Frontal cortex (tissue), 4 donors: ENCODE measurements at places on chromosomes 11 and 22.

DNA sequence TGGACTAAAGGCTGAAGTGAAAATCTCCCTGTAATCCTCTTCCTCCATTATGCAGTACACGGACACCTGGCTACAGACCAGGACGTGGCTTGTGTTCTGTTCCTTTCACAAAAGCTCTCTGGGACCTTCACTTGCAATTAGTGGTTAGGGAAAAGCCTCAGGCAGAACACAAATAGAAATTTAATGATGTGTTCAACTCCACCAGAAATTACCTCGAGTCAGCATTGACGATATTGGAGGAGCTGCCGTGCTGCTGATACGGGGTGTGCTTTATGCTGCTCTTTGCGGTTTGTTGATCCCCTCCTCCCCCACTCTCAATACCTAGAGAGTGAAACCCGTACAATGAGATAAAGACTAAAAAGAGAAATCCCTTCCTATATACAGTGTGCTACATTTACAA, 48.9 kb downstream of the POLD3 start:
- no peak for DNase-seq

GRCh38 chr11:119181677-119182412, 3.4 kb upstream of the NHERF4 start:
- no peak for DNase-seq

DNA sequence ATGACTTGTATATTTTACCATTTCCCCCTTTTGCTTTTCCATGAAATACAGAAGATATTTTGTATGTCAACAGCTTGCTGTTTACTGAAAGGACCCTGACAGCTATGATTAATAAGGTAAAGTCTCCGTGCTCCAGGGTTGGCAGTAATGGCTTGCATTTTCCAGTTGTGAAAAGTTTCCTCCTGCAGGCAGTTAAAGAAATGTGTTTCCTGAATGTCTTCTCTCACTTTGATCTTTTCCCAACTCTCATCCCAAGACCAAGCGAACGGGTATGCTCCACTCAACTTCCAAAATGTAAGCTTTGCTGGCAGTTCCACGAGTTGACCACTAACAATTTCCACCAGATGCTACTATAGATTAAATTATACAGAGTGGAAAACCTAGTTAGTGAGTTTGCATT, 8.9 kb downstream of the FIBIN start:
- DNase-seq, result no peak

GRCh38 chr22:22922954-22923319, 35.3 kb downstream of the IGLL5 start:
- DNase-seq, result no peak

- DNase-seq, result no peak
Observed at GRCh38 chr11:1733716-1734640, 16.4 kb downstream of the IFITM10 start.

GRCh38 chr22:37343863-37344734, 61.8 kb downstream of the CYTH4 start:
- no peak for DNase-seq

GRCh38 chr11:23897453-23898286, 599.2 kb upstream of the LUZP2 start:
- no peak for DNase-seq

DNA sequence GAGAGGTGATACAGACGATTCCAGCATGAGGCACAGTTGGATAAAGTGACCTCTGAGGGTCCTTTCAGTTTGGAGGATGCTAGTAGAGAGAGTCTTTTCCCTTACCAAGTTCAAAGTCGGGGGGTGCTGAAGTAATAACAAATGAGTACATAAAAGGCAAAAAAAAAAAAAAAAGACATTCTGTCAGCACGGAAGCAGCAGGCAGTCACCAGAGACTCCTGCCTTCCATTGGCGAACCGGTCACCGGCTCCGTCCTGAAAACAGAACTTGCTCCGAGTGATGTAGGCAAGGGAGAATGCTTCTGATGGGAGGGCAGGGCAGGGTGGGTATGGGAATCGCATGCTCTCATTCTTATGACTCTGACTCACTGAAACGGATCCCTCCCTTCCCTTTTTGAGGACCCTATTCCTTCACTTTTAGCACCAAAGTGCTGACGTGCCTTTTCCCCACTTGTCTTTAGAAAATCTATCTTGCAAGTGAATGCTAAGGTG, 65.9 kb downstream of the PRR5L start:
- DNase-seq, result no peak

DNA sequence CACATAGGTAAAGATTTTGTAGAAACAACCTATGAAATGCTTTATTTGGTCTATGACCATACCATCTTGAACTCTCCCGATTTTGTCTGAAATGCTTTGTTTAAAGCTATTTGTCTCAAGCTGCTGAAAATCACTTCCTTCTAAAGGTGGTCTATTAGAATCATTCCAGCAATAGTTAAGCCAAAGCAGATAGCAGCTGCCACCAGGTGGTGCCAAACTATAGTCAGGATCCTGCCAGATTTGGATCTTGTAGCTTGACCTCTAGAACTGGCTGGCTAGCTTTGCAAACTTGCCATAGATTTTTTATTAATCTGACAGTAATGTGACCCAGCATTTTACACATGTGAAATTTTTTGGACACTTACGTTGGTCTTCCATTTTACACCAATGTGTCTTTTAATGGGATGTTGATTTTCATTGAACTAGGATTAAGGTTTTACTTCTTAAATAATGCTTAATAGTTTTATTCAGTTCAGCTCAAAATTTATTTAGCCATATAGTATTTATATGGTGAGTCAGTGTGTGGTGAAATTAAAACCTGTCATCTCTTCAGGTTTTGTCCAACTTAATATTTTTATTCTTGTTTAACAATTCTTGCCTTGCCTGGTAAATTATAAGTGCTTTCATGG, 19.7 kb downstream of the CTR9 start:
- DNase-seq, result no peak

DNA sequence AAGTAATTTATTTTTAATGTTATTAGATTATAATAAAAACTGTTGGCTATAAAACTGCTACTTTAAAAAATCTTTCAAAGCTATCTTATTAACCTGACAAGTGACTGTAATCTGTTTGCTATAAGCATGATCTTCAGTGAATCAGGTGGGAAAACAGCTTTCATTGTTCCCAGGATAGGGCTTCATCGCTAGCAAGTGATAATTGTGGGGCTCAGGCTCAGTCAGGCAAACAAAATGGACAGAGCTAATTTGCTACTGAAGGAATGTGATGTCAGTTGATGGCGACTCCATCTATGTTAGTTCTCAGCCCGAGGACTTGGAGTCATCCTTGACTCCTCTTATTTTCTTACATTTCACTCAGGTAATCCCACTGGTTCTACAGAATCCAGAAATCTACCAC, 125.0 kb downstream of the RASSF10 start:
- DNase-seq, result no peak

- DNase-seq, result no peak
Observed at GRCh38 chr11:20002312-20003216, 157.7 kb downstream of the DBX1 start.

DNA sequence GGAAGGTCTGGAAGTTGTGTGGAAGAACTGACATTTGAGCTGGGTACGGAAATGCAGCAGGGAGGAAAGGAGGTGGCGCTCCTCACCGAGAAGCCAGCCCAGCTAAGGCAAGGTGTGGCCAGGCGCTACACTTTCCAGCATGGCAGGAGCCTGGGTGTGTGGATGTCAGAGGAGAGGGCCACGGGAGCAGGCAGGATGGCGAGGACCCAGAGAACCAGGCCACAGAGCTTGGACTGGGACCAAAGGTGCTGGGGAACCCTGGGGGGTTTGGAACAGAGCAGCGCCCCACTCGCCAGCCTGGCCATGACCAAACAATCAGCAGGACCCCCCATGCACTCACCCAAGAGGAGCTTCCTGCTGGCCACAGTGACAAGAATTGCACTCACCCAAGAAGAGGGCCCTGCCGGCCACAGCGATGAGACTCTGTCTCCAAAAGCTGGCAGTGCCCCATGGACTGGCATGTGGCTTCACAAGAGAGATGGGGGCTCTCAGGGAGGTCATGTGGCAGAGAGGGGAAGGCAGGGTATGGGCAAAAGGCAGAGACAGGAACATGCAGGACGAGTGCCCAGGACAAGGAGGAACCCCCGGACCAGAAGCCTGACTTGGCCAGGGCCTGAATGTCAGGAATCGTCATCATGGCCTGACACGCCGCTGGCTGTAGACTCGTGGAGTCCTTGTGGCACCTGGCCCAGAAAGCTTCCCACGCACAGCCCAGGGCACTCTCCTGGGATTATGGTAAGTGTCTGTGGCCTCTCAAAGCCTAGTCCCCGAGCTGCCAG, 45.4 kb downstream of the IGF2 start:
- no peak for DNase-seq

DNA sequence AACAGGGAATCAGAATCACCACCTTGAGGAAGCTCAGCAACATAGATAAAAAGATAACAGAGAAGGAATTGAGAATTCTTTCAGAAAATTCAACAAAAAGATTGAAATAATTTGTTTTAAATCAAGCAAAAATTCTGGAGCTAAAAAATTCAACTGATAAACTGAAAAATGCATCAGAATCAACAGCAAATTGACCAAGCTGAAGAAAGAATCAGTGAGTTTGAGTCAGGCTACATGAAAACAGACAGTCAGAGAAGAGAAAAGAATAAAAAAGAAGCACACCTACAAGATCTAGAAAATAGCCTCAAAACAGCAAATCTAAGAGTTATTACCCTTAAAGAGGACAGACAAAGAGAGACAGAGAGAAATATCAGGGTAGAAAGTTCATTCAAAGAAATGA, 28.8 kb downstream of the BTG4 start:
- DNase-seq, result no peak

GRCh38 chr22:46674367-46674781, 54.2 kb downstream of the GRAMD4 start:
- peak; percentile 74 for DNase-seq

GRCh38 chr11:69152733-69153421, 2.9 kb upstream of the SMIM38 start:
- no peak for DNase-seq

- no peak for DNase-seq
Observed at GRCh38 chr22:49788504-49788903, 39.2 kb downstream of the BRD1 start.

GRCh38 chr11:78350091-78350645, 67.5 kb downstream of the GAB2 start:
- no peak for DNase-seq

- DNase-seq, result no peak
Observed at GRCh38 chr22:50047346-50047745, 10.8 kb downstream of the TTLL8 start.

DNA sequence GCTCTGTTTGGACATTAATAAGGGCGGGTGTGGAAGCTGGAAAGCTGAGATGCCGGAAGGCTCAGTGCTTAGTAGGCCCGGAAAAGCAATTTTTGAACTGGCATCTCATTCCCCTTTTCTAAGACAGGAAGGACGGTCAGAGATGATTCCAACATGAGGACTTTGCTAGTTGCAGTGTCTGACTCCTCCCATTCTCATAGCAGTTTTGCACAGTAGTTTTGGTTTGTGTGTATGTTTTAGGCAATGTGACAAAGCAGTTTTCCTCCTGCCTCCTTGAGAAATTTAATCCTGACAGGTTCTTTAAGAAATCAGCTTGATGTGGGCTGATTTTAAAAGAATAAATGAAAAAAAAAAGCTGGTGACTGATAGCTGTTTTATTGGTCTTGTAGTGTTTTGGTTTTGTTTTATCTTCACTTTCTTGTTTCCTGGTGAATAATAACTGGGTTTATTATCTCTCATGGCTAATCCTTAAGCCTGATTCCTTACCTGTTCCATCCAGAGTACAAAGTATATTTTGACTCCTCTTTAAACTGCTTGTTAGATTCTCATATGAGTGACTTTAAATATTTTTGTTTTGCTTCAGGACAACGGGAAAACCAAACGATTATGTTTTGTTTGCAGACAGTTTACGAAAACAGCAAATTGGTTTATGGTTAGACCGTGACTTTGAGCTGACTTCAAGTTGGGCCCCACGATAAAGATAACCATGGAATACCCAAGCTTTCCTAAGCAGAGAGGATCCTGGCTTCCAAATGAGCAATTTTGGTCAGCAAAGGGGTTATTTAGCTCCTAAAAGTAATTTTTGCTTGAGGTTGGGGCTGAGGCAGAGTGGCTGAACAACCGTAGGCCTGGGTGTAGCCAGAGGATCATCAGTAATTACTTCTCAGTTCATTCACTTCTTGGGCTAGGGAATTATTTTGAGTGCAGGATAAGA, 3.4 kb downstream of the PTPRJ start:
- no peak for DNase-seq

GRCh38 chr11:114345575-114346222, 49.5 kb downstream of the NNMT start:
- no peak for DNase-seq

DNA sequence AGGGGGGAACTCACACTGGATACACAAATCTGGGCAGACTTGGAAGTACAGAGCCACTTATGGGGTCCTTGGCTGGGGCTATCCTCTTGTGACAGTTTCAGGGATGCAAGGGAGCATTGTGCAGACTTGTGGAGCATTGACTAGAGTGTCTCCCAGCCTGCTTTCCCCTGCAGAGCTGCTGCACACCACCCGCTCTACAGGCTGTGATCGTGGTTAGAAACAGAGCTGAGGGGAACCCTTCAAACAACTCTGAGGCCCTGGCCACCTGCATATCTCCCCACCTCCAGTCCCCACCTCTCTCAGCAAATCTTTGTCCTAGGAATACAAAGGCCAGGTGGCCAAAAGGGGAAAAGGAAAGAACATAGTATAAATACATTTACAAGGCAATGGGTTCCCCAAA, 64.7 kb downstream of the NRXN2 start:
- no peak for DNase-seq

DNA sequence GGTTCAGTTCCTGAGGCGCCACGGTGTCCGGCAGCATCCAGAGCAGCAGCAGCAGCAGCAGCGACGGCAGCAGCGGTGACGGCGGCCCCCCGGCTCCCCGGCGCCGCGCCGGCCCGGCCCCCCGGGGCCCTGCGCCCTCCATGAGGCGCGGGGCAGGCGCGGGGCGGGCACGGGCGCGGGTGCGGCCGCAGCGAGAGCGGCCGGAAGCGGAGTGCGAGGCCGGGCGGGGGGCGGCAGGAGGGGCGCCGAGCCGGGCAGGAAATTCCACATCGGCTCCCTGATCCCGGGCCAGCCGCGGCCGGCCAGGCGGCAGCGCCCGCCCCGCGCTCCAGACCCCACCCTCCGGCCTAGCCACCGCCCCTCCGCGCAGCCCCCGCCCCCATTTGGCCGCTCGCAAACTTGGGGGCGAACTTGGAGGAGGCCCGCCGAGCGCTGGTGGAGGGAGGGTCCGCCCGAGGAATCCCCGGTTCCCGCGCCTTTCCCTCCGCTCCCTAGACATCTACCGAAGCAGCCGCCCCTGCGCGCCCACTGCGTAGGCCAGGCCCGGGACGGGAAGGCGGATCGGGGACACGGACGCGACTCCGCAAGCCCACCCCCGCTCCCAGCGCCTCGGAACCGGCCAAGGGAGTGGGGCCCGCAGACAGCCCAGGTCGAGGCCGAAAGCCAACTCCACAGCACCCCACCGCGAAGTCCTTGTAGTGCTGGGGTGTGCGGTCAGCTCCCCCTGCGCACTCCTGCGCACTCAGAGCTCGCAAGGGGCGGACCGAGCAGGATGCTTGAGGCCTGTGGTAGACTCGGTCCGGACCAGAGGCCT, at the start of gene SCARF2:
Gene SCARF2, minus strand, starts transcription at position 213 of the 814 bp plus-strand sequence. Its CDS starts 71 bp downstream, at position 142.
- DNase-seq, result peak; percentile 80

GRCh38 chr22:42889304-42889703, 32.2 kb upstream of the ARFGAP3 start:
- DNase-seq, result no peak
